NCI-H510A treated with DMSO at 0.1 percent for 48 hours (cell line): ENCODE measurements at places on chromosomes 6 and 20.

GRCh38 chr6:131924881-131925474, 26.2 kb downstream of the CCN2 start:
- no peak for DNase-seq

DNA sequence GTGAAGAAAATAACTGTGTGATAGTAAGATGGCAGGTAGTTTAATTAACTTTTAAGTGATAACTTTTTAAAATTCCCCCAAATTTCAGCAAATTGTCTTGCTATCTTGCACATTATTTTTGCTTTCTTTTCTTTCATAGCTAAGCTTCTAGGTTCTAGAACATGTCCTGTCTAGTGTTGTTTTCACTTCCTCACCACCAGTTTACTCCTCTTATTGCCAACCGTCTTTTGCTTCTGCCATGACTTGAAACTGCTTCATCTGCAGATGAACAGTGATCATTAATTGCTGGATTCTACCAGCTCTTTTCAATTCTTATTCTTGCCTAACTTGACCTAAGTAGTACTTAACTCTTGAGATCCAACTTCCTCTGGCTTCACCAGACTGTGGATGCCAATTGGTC, 137.8 kb downstream of the CENPW start:
- DNase-seq: no peak

- DNase-seq: no peak
Measured at GRCh38 chr6:74657931-74658330, 547.9 kb downstream of the COL12A1 start.

GRCh38 chr6:26318459-26319404, 46.3 kb upstream of the BTN3A2 start:
- DNase-seq: no peak

DNA sequence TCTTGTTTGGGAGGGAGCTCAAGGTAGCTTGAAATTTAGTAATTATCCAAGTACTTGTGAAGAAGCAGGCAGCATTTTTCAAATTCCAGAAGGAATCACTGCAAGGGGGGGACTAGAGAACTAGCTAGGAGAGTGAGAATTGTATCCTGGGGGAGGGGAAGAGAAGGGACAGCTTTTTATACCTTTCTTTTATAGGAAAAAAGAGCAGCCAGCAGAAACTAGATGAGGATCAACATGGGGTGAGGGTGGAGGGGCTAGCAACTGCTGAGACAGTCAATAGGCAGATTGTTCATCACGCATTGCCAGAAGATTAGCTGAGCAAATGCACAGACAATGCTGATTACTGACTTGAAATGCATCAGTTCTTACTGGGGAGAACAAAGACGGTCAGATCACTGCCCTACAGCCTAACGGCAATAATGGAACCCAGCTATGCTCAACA, 514.3 kb upstream of the CITED2 start:
- DNase-seq: no peak
